ENCODE measurements at places on chromosomes 12 and 14.

GRCh38 chr14:57182760-57183503, 85.8 kb downstream of the EXOC5 start:
- H3K27me3 ChIP-seq, result no peaks in the 10 kb centered on the region
- DNase-seq, result no peak
- no peak overlapping the region for H3K27ac ChIP-seq
- H3K36me3 ChIP-seq, result no peaks in the 10 kb centered on the region
- no peak overlapping the region for H3K4me3 ChIP-seq

GRCh38 chr12:65511134-65511834, 232.8 kb downstream of the MSRB3 start:
- no peak overlapping the region for H3K27ac ChIP-seq
- no peaks in the 10 kb centered on the region for H3K36me3 ChIP-seq
- DNase-seq, result peak; percentile 58
- H3K4me1 ChIP-seq, result peaks cover 18% of the 10 kb centered on the region
- H3K4me3 ChIP-seq, result no peak overlapping the region

- H3K4me3 ChIP-seq, result no peak overlapping the region
- H3K27ac ChIP-seq, result no peak overlapping the region
- no peaks in the 10 kb centered on the region for H3K4me1 ChIP-seq
Measured at GRCh38 chr12:68221497-68221896, 4.1 kb downstream of the IL26 start.

- H3K27ac ChIP-seq, result peak overlapping the region; percentile 11
- peaks cover 6% of the 10 kb centered on the region for H3K4me1 ChIP-seq
- H3K36me3 ChIP-seq, result peaks cover 35% of the 10 kb centered on the region
- H3K27me3 ChIP-seq, result no peaks in the 10 kb centered on the region
Measured at GRCh38 chr12:53725824-53726223, 1.4 kb downstream of the CALCOCO1 start.

GRCh38 chr14:44966601-44967336, 4.8 kb downstream of the TOGARAM1 start:
- no peak for DNase-seq
- H3K27ac ChIP-seq, result no peak overlapping the region
- no peak overlapping the region for H3K4me3 ChIP-seq
- no peaks in the 10 kb centered on the region for H3K4me1 ChIP-seq
- H3K27me3 ChIP-seq, result no peaks in the 10 kb centered on the region
- H3K36me3 ChIP-seq, result no peaks in the 10 kb centered on the region

Measured in lung (tissue), 17 donors.